PC-9 (cell line): ENCODE measurements at places on chromosomes 11 and 22. TPM values are rescaled to one million over a fixed set of nuclear protein-coding genes. Genes with fewer than 3 reads are reported as not detected.
A peak's percentile ranks its signal among the peaks of the same experiment; 100 is the strongest.

DNA sequence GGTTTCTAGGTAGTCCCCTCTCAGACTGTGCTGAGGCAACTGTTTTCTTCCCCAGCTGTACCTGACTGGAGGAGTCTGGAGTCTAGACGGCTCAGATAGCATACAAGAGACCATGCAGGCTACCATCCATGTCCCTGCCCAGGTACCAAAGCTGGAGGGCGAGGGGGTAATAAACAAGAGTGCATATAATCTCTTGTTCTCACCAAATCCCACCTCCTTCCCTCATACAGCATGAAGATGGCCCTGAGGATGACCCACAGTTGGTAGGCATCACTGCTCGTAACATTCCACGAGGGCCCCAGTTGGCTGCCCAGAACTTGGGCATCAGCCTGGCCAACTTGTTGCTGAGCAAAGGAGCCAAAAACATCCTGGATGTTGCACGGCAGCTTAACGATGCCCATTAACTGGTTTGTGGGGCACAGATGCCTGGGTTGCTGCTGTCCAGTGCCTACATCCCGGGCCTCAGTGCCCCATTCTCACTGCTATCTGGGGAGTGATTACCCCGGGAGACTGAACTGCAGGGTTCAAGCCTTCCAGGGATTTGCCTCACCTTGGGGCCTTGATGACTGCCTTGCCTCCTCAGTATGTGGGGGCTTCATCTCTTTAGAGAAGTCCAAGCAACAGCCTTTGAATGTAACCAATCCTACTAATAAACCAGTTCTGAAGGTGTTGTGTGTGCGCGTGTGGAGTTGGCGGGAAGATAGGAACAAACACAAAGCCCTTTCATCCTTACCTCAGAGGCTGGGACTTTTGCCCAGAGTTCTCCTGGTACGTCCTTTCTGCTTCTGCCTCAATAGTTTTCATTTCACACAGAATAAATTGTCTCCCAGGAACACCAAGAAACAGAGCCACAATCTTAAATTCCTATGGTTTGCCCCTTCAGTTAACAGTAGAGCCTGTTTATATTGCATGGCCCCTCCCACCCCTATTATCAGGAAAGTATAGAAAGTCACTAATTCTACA, 8.5 kb downstream of the HMBS start:
- no peak for DNase-seq

GRCh38 chr22:23047742-23048141, 22.6 kb upstream of the GNAZ start:
- DNase-seq, result no peak

DNA sequence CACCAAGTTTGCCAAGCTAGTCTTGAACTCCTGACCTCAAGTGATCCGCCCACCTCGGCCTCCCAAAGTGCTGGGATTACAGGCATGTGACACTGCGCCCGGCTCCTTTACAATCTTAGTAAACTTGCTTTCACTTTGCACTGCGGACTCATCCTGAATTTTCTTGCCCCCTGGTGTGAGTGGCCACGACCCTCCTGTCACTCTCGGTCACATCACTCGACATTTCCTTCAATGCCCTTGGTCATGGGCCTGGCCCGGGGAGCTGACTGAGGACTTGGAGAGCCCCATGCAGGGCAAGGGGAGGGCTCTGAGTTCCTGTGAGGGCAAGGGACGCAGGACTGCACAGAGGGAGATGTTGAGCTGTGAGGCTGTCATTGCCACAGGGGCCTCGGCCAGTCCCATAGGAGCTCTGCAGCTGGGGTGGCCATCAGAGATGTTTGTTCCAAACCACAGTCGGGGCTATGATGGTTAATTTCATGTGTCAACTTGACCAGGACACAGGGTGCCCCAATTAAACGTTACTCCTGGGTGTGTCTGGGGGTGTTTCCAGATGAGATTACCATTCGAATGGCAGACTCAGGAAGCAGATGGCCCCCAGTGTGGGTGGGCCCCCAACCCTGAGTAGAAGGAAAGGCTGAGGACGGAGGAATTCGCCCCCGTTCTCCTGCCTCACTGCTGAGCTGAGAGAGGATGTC, 21.2 kb downstream of the A4GALT start:
- no peak for DNase-seq

- DNase-seq, result no peak
Measured at GRCh38 chr11:75474878-75475766, 42.1 kb upstream of the KLHL35 start.

- peak; percentile 55 for DNase-seq
Measured at GRCh38 chr22:35561796-35562526, 21.3 kb downstream of the RASD2 start.

- DNase-seq, result no peak
Measured at GRCh38 chr11:17766590-17766989, 32.0 kb downstream of the KCNC1 start.

DNA sequence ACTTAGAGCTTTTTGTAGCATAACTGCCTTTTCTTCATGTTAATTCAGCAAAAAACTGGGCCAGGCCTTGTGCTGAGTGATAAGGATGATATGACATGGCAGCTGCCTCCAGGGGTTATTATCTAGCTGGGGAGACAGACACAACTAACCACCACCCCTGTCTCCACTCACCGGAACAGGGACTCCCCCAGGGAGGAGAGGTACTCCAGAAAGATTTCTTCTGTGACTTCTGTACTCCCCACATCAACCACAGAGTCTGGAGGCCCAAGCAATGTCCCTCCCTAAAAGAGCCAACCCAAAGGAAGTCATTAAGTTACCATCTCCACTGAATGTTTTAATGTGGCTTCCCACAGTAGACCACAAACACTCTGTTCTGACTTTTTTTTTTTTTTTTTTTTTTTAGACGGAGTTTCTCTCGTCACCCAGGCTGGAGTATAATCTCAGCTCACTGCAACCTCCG, 14.3 kb upstream of the PMM1 start:
- no peak for DNase-seq

GRCh38 chr22:27724709-27725108, 76.8 kb downstream of the MN1 start:
- DNase-seq, result peak; percentile 24

Gene TMEM86A
- total RNA-seq, result 1.4 and 2.1 TPM in 2 replicates
